ENCODE measurements at places on chromosomes 12 and 14.

- DNase-seq = no peak
Observed at GRCh38 chr14:80428671-80429070, 217.4 kb upstream of the DIO2 start.

- no peak for DNase-seq
Observed at GRCh38 chr12:39490500-39491282, 47.8 kb upstream of the KIF21A start.

DNA sequence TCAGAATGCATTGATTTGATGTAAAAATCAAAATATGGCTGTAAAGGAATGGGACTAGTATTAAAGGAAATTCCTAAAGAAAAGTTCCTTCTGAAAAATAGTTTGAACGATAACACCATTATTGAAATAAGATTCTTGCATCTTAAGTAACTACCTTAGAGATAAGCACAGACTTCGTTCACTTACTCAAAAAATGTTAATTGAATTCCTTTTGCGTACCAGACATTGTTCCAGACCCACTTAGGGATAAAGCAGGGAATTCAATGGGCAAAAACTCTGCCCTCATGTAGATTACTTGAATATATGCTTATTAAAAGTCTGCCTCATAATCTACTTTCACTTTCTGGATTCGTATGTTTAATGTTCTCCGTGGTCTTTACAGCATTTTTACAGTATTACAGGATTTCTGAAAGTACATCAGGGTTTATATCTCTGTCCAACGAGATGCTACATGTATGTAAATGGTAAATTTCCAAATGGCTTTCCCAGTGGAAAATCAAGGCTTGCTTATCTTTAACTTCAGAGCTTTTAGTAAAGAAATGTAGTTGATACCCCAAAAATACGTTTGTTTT is 213.7 kb downstream of the GXYLT1 start:
- DNase-seq = no peak

DNA sequence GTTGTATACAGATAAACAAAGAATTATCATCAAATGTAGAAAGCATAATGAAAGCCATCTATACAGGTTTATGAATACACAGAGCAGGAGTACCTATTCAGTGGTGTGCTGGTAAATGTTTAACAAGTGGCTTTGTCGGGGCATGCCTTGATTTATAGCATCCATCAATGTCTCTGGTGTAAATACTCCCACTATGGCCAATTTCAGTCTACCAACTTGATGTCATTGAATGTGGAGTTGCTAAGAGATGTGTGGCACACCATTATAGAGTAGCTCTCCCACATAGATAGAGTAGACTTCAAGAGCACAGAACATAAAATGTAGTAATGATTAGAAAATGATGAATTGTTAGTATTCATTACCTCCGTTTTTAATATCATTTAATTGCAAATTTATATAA is 9.3 kb downstream of the GRIP1 start:
- DNase-seq = no peak

- DNase-seq = no peak
Observed at GRCh38 chr12:119019166-119019565, 37.8 kb downstream of the SRRM4 start.

DNA sequence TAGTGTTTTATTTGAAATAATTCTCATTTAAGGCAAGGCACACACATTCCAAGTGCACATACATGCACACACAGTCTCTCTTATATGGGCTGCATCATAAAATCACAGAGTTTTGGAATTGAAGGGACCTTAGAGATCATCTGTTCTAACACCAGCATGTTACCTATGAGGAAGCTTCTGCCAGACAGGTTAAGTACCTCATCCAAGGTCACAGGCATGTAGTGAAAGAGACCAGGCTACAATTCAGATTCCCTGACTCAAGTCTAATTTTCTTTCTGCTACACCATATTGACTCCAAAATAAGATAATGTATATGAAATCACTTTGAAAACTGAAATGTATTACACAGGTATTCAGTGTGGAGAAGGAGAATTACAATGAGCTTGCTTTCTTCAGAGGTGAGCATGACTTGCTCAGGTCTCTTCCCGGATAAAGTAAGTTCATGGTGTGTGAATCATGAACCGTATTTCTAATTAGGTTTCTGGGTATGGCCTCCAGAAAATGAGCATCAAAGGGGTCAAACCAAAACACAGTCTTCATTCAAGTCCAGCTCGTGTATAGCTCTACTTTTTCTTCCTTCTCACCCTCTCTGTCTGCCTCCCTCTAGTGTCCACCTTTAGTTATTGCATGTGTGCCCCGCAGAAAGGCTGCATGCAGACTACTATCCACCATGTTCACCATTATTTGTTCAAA is 411.9 kb downstream of the FUT8 start:
- peak; percentile 14 for DNase-seq

GRCh38 chr14:23804817-23805216 is 148.8 kb upstream of the DHRS4 start:
- DNase-seq = no peak

- DNase-seq = peak; percentile 32
Observed at GRCh38 chr12:79934281-79935020, 446 bp downstream of the PPP1R12A start.
